ENCODE measurements at places on chromosomes 6 and 20.

DNA sequence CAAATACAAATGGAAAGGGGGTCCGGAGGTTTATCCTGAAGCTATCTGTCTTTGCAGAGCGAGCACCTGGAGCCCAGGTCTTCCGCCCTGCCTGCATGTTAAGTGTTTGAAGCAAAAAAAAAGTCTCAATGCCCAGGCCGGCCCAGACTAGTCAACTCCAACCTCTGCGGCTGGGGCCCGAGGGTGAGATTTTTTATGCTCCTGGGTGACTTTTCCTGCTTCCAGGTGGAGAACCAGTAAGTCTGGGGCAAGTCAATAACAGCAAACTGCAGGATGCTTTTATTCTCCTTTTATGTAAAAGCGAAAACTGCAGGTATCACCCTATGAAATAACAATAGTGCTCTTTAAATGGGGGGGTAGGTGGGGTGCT is 2.0 kb upstream of the ZBP1 start:
- DNase-seq, result no peak

- no peak for DNase-seq
These were observed 17.1 kb upstream of the CST9L start for GRCh38 chr20:23585449-23585807.

DNA sequence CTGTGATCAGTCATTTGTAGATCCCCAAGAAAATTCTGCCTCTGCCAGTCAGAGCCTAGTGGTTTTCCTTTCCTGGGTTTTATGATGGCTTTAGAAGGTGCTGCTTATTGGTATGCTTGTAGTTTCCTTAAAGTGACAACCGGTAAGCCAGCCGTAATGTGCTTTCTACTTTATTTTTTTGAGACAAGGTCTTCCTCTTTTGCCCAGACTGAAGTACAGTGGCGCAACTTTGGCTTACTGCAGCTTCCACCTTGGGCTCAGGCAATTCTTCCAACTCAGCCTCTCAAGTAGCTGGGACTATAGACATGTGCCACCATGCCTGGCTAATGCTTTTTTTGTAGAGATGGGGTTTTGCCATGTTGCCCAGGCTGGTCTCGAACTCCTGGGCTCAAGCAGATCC is 23.5 kb downstream of the MCM8 start:
- DNase-seq, result no peak

- DNase-seq, result no peak
These were observed 113.3 kb upstream of the ASF1A start for GRCh38 chr6:118780668-118781067.

DNA sequence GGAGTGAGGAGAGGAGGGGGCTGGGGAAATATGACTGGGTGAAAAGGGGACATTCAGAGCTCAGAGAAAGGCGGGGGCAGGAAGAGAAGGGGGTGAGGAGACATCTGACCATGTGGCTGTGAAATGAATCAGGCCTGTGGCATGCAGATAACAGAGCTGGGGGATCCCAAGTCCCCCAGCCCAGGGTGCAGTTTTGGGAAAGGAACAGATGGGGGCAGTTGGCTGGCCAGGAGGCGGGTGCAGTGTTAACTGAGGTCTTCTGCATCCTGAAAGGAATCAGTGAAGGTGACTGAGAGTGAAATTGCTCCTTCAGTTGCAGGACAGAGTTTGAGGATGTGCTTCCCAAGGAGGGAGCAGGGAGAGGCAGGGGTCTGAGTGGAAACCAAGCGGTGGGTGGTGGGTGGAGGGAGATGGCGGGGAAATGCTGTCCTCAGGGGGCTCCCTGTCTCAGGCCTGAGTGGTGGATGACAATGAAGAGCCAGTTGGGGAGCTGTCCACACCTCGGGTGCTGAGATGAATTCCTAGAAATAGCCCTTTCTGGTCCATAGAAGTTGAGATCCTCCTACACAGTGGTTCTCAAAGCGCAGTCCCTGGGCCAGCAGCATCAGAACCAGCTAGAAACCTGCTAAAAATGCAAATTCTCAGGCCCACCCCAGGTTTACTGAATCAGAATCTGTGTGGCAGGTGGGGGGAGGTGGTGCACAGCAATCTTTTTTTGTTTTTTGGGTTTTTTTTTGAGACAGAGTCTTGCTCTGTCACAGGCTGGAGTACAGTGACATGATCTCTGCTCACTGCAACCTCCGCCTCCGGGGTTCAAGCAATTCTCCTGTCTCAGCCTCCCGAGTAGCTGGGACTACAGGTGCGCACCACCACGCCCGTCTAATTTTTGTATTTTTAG is 26.0 kb upstream of the CCDC167 start:
- no peak for DNase-seq

DNA sequence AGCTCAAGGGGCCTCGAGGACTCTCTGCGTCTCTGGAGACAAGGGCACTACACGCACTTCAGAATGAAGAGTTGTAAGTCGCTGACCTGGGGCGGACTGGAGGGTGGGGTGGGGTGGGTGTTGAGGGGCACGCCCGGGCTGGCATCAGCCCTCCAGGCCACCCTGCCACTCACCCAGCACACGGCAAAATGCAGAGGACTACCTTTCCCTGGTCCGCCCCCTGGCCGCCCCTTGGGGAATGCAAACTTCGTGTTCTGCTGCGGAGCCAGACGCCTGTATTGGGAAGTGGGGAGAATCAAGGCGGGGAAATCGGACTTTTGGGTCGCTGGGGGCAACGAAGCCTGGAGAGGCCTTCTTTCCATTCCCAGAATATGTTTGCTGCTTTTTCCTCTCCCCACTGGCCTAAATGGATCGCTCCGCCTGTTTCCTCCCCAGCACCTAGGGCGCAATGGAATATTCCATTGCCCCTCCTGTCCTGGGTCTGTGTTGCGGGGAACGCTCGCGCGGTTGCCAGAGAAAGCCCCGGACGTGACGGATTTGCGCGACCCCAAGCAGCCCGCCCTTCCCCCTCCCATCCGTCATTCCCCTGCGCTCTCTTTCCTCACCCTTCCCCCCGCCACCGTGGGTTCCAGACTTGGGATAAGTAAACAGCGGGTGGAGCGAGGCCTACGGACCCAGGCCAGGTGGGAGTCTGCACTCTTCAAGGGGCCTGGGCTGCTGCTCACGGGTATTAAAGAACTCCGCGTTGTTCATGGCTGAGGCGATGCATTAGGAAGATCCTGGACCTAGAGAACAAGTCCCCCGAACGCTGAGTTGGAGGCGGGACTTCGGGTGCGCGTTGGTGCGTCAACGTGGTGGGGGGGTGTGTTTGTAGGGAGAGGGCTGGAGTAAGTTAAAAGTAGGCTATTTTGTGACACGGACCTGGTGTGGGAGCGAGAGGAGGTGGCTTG is at the start of gene PPT2:
Gene PPT2, plus strand, starts transcription at position 578 of the 950 bp plus-strand sequence. CDS start 454 bp downstream, outside the sequence.
- DNase-seq, result peak; percentile 68

GRCh38 chr20:33790566-33790965 is 20.6 kb upstream of the CHMP4B start:
- no peak for DNase-seq

GRCh38 chr6:110809792-110810191 is 5.5 kb downstream of the CDK19 start:
- DNase-seq, result no peak
